ENCODE measurements at places on chromosomes 16 and 17.

- DNase-seq: no peak
These were observed 9.0 kb upstream of the ZNF689 start for GRCh38 chr16:30619202-30619601.

GRCh38 chr16:69709456-69710084 is 16.8 kb downstream of the NQO1 start:
- no peak for DNase-seq

DNA sequence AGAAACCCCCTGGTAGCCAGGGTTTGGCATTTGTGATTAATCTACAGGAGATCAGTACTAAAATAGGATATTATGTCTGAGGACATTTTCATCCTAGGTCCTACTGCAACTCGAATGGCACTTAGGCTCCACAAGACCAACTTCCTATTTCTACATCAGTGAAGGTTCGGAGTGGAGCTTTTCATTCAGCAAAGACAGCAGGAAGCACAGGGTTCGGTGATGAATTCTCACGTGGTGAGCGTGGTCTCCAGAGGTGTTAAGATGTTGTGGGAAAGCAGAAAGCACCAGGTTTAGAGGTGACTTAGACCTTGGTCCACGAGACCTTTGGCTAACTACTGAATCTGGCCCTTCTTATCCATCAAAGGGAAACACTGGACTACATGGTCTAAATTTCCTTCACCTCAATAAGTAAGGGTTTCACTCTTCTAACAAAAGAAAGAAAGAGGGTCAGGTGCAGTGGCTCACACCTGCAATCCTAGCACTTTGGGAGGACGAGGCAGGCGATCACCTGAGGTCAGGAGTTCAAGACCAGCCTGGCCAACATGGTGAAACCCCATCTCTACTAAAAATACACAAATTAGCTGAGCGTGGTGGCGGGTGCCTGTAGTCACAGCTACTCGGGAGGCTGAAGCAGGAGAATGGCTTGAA is 13.9 kb upstream of the HELZ start:
- DNase-seq: no peak

- no peak for DNase-seq
These were observed 25.4 kb downstream of the CRHR1 start for GRCh38 chr17:45809499-45809898.

DNA sequence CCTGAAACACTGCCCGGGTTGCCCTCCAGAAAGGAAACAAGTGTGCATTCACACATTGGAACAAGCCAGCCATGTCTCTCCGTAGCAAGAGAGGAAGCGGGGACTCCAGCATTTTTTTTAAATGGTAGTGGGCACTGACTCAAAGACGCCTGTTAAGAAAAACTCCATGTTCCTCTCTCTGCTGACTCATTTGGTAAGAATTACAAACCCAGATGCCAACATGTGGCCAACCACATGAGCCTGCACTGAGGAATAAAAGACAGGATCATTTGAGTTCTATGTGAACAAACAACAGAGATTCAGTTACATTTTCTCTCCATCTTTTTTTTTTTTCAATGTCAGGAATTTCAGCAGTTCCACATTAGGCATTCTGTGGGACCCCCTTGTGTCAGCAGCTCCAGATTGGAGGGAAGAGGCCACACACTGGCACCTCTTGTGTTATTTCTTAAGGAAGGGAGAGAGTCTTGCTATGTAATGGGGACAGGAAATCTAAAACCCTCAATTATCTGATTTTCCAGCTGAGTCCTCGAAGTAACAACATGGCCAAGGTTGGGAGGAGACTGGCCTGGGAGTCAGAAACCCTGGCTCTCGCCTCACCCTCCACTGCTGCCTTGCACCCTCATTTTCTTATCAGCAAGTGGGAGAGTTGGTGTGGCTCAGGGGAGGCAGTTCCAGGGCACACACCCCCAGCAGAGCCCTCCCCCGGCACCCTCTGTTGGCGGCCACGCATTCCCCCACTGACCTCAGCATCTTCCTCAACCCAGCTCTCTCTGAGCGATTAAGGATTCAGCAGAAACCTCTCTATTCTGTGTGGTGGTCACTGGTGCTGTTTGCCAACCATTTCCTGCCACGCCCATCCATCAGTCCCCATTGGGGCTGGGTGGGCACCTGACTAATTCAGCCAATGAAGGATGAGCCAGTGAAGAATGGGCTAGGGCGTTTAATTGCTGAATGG is 173.0 kb downstream of the FOXL1 start:
- no peak for DNase-seq

GRCh38 chr16:8596581-8596980 is 6.3 kb upstream of the TMEM114 start:
- DNase-seq: no peak

- no peak for DNase-seq
These were observed 20.8 kb downstream of the C17orf67 start for GRCh38 chr17:56812901-56813388.

- no peak for DNase-seq
These were observed 72.7 kb downstream of the SOX9 start for GRCh38 chr17:72193391-72194106.

DNA sequence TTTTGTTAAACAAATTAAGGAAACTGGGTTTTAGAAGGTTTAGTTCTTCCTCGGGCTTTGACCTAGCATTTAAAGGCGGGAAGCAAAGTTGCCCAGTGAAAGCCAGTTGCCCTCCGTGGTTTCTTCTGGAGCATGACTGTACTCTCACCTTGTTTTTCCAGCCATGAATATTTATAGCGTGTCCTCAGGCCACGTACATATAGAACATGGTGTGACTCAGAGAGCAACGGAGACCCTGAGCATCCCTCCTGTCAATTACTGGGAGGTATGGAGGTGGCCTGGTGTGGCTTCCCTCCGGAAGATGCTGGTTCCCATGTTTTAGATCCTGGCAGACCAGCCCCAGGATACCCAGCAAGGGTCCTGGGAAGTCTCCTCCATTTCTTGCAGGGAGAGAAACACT is 48.4 kb downstream of the AKAP1 start:
- no peak for DNase-seq

DNA sequence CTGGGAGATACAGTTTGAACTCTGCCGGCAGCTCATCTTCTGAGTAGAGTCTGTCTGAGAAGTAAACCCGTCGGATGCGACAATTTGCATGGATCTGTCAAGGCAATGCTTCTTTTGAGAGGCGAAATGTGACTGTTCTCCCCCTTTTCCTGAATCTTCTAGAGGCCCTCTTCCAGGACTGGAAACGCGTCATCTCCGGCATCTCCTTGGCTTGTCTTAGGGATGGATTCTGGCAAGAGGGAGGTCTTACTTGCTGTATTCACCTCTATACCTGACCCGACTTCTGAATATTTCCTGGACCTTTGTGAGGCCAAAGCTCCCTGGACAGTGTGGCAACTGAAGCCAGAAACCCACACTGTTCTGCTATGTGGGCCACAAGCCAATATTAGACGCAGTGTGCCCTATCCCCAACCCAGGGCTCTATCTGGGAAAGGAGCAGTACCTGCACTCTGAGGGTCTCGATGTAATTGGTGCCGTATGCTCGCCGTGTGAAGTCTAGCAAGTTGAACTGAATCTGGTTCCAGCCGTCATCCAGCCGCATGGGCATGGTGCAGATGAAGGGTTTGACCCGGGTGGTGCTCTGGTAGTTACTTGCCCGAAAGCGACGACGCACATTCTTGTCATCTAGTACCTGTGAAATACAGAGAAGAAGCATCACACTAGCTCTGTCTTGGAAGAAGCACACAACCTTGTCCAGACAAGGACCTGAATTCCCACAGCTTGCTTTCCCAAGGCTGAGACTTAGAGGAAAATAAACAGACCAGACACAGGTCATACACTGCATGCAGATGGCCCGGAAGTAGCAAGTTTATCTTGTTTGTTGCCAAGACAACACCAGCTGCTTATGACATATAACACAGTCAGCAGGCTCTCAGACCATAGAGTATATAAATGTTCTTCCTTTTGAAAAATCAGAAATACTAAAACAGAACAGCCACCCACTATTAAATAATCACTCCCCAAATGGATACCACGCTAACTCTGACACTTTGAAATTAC is 14.1 kb downstream of the CFAP20 start:
- no peak for DNase-seq

- no peak for DNase-seq
These were observed 25.6 kb upstream of the BHLHA9 start for GRCh38 chr17:1244606-1245012.

DNA sequence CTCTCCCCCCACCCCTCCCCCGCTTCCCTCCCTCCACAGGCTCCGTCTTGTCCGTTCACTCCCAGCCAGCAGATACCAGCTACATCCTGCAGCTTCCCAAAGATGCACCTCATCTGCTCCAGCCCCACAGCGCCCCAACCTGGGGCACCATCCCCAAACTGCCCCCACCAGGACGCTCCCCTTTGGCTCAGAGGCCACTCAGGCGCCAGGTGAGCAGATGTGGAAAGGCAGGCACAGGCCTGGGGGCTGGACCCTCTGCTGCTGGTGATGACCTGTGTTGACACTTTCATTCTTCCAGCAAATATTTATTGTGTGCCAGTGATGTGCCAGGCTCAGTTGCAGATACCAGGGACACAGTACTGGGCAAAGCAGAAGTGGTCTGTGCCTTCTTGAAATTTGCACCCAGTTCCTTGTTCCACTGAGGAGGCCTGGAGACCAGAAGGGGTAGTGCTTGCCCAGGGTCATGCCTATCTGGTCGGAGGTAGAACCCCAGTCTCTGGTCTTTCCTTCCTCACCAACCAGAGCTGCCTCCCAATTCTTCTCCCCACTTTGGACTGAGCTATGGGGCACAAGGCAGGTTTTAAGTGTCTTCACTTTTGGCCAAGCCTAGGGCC is 10.3 kb upstream of the ABCC3 start:
- no peak for DNase-seq

DNA sequence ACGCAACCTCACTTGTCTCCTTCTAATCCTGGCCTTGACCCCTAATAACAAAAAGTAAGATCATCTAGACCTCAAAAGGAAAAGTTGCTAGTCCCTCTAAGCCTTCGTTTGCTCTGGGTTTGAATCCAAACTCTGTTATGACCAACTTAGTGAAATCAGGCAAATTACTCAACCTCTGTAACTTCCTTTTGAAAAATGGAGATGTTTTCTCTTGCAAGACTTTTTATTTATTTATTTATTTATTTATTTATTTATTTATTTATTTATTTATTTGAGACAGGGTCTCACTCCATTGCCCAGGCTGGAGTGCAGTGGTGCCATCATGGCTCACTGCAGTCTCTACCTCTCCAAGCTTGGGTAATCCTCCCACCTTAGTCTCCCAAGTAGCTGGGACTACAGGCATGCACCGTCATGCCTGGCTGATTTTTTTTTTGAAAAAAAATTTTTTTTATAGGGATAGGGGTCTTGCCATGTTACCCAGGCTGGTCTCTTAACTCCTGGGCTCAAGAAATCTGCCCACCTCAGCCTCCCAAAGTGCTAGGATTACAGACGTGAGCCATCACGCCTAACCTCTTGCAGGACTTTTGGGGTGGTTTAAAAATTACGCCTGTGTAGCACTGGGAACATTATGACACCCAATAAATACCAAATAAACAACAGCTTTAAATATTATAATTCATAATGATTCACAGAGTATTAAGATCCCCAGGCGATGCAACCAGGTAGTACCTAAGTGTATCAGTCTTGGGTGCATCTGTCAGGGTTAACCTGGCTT is 63.4 kb downstream of the PITPNC1 start:
- no peak for DNase-seq

DNA sequence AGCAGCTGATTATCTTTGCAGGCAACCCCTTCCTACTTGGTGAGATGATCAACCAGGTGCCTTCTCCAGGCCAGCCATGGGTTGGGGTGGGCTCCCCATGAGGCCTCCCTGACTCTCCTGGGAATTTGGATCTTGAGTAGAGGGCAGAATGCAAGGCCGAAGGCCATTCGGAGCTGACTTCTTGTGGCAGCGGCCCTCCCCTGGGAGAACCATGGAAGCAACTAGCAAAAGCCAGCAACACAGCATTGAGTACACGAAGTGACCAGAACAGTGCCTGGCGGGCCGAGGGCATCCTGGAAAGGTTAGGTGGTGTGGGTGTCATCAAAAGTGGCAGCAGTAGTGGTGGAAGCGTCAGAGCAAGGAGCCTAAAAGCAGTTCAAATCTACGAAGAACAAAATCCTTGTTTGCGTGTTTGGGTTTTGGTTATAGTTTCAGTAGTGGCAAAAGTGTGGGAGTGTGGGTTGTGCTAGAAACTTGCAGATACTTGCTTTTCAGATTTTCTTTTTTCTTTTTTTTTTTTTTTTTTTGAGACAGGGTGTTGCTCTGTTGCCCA is 2.0 kb upstream of the ALDH3A1 start:
- DNase-seq: no peak

GRCh38 chr16:84683691-84684591 is 15.9 kb upstream of the USP10 start:
- no peak for DNase-seq

- DNase-seq: no peak
These were observed 44.0 kb downstream of the MARVELD3 start for GRCh38 chr16:71669926-71670536.

GRCh38 chr16:78743556-78743955 is 644.1 kb downstream of the WWOX start:
- no peak for DNase-seq

GRCh38 chr17:17844500-17844899 is 7.7 kb upstream of the SREBF1 start:
- DNase-seq: no peak

GRCh38 chr16:62391134-62391533 is 354.9 kb upstream of the CDH8 start:
- no peak for DNase-seq

DNA sequence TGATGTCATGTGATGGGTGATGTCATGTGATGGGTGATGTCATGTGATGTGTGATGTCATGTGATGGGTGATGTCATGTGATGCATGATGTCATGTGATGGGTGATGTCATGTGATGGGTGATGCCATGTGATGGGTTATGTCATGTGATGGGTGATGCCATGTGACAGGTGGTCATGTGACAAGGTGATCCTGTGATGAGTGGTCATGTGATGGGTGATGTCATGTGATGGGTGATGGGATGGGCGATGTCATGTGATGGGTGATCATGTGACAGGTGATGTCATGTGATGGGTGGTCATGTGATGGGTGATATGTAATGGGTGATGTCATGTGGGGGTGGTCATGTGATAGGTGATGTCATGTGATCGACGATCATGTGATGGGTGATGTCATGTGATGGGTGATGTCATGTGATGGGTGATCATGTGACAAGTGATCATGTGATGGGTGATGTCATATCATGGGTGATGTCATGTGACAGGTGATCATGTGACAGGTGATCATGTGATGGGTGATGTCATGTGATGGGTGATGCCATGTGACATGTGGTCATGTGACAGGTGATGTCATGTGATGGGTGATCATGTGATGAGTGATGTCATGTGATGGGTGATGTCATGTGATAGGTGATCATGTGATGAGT is 17.2 kb downstream of the CD300LB start:
- no peak for DNase-seq

GRCh38 chr17:12348476-12348875 is 317.2 kb upstream of the MYOCD start:
- no peak for DNase-seq
